ENCODE measurements at places on chromosomes 6 and 20.
A peak's percentile ranks its signal among the peaks of the same experiment; 100 is the strongest.

- DNase-seq = peak; percentile 40
These were observed 15.4 kb upstream of the STMND1 start for GRCh38 chr6:17086469-17086868.

DNA sequence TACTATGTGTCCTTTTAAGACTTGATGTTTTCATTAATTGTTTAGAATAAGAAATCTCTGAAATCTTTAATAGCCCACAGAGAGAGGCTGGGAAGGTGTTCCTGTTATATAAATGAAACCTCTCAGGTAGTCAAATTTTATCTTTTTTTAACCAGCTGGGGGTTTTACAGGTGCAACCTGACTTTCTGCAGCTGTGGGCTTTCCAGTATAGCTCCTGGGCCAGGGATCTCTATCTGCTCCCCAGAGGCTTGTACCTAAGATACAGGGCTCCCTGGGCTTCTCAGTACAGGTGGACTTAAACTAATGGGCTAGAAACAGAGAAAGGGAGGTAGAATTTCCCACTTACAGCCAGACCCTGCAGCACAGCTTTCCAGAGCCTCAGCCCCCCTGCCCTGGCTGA, 49.4 kb downstream of the HLA-C start:
- DNase-seq = no peak

GRCh38 chr6:130559166-130559565, 193.3 kb downstream of the TMEM200A start:
- no peak for DNase-seq

- DNase-seq = no peak
These were observed 161.2 kb downstream of the ATXN1 start for GRCh38 chr6:16600026-16600425.

DNA sequence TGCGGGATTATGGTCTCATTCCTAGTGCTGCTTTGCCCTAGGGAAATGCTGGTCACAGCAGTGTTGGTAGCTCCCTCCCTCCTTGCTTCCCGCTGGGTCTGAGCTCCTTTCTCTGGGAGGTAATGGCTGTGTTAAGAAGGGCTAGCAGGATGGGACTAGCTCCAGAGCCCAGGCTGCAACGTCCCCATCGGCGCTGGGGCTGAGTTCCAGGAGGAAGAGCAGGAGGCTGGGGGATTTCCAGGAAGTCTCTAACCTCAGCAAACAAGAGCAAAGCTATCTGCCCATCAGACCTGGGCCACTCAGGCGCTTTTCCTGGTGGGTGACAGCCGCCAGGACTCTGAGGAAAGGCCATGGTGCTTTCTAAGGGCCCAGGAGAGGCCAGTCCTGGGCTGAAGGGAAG, 174.2 kb downstream of the DLL1 start:
- no peak for DNase-seq

GRCh38 chr20:3407040-3407770, at the start of gene DNAAF9:
DNAAF9 (minus strand) TSS chr20:3407669; CDS start chr20:3407557, 112 bp downstream.
- DNase-seq = peak; percentile 61
